ENCODE measurements at places on chromosomes 7 and 10. TPM values are rescaled to one million over a fixed set of nuclear protein-coding genes. Genes with fewer than 3 reads are reported as not detected.

Gene MYOZ1
- 1.2 TPM for total RNA-seq

Gene BAIAP2L1
- total RNA-seq, result 23.3 TPM

DNA sequence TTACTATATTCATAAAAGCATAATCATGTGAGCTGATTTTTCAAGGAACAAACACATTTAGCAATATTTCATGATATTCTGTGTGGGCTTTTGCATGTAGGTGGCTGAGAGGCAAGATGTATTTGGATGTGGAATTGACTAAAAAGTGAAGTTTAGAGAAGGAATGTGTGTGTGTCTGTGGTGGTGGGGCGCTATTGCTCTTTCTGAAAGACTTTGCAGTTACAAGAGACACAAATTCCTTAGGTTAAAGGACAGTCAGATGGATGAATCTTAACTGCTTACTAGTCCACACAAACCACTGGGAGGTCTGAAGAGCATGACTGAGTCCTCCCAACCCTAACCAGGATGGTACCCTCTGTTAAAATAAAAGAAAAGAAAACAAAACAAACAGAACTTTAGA, 200.1 kb downstream of the SDHAF3 start:
- DNase-seq, result no peak

Gene LDB3
- total RNA-seq, result 0.37 TPM

DNA sequence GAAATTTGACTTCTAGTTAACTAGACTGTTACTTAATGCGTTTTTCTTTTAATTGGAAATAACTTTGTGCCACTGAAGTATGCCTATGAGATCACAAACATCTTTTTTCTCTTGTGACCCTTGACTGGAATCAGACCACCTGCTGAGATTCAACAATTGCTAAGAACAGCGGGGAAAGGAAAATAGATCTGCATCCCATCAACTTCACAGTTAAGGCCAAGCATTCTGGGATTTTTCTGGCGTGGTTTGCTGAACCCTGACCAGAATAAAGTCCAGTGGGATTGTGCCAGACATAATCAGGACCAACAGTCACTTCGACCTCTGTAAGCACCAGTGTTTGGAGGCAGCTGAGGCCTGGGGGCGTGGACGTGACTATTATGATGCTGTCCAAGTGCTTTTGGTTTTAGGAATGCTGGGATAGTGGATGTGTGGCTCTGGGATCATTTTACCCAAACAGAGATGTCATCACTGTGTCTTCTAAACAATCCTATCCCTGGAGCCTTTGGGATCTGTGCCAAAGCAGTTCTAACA, 373.3 kb upstream of the PRKCQ start:
- DNase-seq, result no peak

Gene CDC14C
- total RNA-seq, result not detected

Gene TBXAS1
- total RNA-seq, result not detected

Gene ZNF485
- total RNA-seq, result 0.80 TPM

DNA sequence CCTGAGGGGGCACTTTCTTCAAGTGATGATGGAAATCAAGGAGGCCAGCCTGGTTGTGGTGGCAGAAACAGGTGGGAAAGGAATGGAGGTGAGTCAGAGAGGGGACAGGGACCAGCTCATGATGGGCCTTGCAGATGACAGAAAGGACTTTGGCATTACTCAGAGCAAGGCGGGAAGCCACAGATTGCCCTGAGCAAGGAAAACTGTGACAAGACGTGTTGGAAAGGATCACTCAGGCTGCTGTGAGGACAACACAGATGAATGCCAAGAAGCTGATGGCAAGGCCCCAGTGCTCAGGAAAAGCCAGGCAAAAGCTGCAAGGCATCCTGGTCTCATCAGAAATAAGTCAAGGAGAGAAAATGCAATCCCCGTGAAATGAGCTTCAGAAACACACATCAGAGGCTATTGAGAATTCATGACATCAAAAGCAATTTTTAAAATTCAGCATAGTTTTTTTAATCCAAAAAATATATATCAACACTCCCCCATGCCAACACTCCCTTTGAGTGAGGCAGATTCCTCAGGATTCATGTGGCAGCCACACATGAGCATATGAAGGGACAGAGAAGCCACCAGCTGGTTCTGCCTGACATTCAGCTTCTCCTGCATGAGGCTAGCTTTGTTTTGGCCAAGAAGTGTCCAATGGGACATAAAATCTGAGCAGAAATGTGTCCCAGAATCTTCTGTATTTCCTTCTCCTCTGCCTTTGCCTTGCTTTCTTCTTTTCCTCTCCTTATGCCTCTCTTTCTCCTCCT, 244.5 kb upstream of the MYO3A start:
- DNase-seq, result peak; percentile 95

GRCh38 chr7:71229148-71229547, 97.2 kb downstream of the GALNT17 start:
- DNase-seq, result peak; percentile 73

DNA sequence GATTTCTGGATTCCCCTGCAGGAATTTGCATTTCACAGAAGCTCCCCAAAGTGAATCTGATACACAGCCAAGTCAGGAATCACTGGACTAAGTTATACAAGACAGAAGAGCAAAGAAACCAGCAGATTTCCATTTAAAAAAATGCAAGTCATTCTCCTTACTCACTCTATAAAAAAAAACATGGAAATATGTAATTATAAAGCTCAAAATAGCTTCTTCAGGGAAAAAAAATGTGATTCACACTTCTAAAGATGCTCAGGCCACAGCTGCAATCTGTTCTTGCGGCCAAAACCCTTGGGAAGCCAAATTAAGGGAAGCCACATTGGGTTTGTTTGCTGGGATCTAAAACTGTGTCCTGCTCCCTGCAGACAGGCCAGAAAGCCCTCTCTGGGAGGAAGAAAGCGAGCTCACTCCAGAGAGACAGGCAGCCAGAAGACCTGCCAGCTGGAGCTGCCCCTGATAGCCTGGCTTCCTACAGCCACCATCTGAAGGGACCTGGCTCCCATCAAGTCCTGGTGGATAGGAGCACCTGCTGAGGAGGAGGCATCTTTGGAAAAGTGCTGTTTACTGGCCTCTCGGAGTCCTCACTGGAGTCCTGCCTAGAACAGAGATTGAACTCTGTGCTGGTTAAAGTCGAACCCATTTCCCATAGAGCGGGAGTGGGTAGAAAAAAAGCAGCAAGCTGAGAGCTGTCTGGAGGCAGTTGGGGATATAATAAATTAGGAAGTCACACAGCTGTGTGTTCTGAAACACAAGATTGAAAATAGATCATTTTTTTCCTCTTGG, 359.2 kb upstream of the AOAH start:
- DNase-seq, result peak; percentile 88

- no peak for DNase-seq
Observed at GRCh38 chr7:102836977-102837376, 75.8 kb upstream of the LRRC17 start.

- no peak for DNase-seq
Observed at GRCh38 chr10:12420530-12421120, 71.3 kb downstream of the CAMK1D start.

Gene DRGX
- total RNA-seq, result 0.86 TPM

- DNase-seq, result no peak
Observed at GRCh38 chr7:4706384-4707216, 24.5 kb downstream of the FOXK1 start.

DNA sequence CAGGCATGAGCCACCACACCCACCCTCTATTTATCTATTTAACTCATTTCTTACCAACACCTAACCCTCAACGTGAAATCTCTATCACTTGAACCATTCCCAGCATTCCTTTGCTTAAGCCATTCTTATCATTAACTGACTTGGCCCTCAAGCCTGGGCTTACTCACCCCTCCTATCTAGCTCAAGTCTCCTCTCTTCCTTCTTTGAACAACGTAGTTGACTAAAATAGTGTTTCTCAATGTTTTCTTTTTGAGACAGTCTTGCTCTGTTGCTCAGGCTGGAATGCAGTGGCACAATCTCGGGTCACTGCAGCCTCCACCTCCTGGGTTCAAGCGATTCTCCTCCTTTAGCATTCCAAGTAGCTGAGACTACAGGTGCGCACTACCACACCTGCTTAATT, 7.0 kb downstream of the ANXA7 start:
- DNase-seq, result no peak
